H4 (cell line): ENCODE measurements at places on chromosomes 5 and 9.

DNA sequence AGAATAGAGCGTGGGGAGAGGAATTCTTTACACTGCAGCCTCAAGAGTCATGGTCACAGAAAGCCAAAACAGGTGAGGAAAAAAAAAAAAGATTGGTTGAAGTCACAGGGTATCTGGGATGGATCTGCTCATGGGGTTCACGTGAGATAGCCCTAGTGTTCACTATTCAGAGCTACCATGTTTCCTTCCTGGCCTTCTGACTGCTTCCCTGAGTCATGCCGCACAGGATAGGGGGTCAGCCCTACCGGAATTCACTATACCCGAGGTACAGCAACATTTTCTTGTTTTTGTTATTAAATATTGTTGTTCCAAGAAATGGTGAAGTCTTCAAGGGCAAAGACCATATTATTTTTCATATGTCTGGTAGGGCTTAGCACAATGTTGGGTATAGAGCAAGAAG, 21.5 kb upstream of the MAN2A1 start:
- no peak for DNase-seq

DNA sequence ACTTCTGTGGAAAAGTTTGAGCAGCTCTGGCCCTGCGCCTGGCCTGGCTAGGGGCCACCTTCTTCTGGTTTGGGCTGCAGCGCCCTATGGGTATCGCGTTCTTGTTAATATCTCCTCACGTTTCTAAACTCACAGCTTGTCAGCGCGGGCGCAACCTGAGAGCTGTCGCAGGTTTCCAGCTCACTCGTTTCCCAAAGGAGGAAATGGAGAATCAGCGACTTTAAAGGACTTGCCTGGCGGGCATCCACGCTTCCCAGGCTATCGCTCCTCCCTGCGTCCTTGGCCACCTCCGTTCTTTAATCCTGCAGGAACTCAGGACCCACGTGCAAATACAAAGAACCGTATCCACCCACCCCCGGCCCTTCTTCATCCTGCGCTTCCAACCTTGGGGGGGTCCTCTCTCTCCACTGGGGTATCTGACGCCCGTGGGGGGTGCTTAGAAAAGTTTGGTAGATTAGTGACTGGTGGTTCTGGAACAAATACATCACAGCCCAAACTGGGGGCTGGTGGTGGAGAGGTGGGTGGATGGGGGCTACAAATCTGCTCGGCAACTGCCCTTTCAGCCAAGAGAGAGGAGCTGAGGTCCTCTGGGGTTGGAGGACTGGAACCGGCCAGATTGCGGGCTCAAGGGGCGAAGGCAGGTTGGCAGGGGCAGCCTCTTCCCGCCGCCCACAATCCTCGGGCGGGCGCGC, 578 bp upstream of the PSAT1 start:
- peak; percentile 57 for DNase-seq

DNA sequence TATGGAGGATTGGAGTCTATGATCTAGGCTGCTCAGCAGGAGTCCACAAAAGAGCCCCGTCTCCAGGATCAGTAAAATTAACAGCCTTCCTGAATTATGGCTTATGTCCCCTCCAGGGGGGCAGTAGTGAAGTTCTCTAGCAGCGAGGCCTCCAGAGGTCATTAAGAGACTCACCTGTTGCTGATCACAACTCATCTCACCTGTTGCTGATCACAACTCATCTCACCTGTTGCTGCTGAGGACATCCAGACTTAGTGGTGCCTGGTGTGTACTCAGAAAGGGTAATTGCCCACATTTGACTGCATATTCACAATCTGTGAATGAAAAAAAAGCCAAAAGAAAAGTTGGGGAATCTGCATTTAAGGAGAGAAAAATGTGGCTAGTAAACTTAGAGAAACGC, 129.5 kb downstream of the SMARCA2 start:
- DNase-seq, result no peak

DNA sequence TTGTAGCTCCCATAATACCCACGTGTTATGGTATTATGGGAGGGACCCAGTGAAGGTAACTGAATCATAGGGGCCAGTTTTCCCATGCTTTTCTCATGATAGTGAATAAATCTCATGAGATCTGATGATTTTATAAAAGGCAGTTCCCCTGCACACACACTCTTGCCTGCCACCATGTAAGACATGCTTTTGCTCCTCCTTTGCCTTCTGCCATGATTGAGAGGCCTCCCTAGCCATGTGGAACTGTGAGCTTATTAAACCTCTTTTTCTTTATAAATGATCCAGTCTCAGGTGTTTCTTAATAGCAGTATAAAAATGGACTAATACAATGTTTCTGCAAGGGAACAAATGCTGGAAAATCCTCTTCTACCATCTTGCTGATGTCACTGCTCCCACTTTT, 10.1 kb upstream of the HSDL2 start:
- DNase-seq, result no peak

DNA sequence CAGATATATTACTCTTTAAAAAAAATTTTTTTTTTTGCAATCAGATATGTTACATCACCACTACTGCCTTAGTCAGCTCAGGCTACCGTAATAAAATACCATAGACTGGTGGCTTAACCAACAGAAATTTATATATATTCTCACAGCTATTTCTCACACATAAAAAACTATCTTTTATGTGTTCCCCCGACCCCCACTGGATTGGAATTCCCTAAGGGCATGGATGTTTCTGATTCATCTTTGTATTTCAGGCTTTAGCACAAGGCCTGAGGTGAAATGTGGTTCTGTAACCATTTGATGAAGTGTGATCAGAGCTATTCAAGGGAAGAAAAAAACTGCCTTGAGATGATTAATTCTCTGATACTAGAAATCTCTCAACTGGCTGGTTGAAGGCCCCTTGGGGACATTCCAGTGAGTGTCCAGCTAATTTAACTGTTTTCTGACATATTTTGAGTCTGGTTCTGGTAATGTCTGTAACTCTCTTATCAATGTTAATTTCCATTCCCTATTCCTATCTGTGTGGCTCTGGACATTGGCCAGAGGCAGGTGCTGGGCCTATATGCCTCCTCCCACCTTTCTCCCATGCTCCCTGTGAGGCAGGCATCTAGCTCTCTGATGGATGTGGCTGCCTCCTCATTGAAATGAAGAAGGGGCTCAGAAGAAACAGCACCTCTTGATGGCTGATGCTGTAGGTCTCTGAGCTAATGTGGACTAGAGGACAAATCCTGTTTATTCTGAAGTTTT, 2.5 kb downstream of the CD14 start:
- DNase-seq, result no peak

DNA sequence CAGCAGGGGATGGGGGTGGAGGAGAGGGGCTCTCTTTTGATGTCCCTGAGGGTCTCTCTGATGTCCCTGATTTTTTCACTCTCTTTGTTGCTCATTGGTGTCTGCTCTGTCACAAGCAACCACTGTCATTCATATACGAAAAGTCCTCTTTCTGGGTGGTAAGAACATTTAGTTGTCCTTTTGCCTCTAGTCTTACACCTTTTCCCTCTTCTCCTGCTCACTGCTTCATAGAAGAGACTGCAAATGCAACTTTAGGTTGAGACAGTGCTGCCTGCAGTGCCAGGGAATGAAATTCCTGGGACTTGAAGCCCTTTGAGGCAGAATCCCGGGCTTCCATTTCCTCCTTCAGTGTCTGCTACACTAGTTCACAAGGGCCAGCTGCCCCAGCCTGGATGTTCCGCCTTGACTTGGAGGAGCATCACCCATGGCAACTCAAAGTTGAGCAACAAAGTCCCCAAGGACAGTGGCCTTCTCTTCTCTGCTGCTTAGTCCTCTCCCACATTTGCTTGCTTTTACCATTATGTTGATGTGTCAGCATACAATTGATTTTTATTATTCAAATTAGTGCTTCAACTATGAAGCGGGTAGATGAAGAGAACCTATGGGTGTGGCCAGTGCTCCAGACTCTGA, 94.7 kb upstream of the RUSC2 start:
- DNase-seq, result no peak

- no peak for DNase-seq
Measured at GRCh38 chr9:78196258-78196657, 39.6 kb upstream of the CEP78 start.

DNA sequence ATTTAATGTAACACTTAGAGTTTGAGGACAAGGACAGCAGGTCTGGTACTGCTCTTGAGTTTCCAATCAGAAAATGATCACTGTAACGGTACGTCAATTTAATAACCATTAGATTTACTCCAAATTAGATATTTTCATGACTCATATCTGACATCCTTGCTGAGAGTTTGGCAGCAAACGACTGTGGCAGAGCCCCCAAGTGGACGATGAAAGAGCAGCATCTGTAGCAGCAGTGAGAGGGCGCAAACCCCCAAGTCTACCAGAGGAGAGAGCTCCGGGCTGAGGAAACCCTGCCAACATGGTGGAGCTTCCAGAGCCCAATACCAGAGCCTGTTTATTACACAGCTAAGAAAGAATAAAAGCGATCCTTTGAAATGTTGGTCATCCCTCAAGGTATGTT, 73.2 kb upstream of the EPB41L4A start:
- peak; percentile 86 for DNase-seq

DNA sequence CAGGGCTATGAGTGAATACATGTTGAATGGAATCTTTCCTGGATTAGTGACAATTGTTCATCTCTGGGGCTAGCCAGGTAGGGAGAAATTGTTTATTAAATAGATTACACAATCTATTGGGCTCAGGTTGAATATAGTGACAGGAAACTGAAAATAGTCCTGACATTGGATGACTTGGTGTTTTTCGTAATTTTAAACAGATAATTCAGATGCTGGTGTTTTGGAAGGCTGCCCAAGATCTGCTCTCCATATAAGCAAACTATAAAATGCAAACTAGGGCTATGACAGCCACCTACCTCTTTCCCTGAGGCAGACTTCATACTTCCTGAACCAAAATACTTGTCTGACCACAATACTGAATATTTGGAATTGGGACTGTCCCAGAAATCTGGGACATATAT, 99.1 kb downstream of the ENC1 start:
- DNase-seq, result peak; percentile 54

DNA sequence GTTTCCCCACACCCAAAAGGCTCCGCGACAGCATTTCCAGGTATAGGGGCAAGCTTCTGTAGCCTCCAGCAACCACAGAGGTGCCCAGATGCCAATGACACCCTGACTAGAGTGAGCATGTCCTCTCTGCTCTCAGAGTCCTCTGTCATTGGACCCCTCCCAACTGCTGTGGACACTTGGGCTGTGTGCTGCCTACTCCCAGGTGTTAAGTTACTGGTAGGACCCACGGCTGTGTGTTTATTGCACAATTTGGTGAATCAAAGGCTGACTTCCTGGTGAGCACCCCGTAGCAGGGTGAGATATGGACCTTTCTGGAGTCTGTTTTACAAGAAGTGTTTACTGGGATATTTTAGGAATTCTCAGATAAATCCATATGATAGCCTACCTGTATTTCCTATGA, 36.0 kb downstream of the SH3GL2 start:
- peak; percentile 51 for DNase-seq

- peak; percentile 5 for DNase-seq
Measured at GRCh38 chr9:3809724-3810123, 283.9 kb upstream of the RFX3 start.

GRCh38 chr5:148801682-148802276, 24.6 kb upstream of the ADRB2 start:
- no peak for DNase-seq

- DNase-seq, result no peak
Measured at GRCh38 chr9:17580119-17580518, 1.3 kb downstream of the SH3GL2 start.

DNA sequence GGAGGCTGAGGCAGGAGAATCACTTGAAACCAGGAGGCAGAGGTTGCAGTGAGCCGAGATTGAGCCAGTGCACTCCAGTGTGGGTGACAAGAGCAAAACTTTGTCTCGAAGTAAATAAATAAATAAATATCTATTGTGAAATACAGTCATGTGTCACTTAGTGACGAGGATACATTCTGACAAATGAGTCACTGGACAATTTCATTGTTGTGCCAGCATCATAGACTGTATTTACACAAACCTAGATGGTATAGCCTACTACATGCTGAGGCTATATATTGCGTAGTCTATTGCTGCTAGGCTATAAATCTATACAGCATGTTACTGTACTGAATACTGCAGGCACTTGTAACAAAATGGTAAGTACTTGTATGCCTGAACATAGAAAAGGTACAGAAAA, 61.1 kb upstream of the CCL21 start:
- DNase-seq, result peak; percentile 25

- DNase-seq, result no peak
Measured at GRCh38 chr9:4422495-4422894, 67.8 kb upstream of the SLC1A1 start.

- no peak for DNase-seq
Measured at GRCh38 chr9:105693435-105694189, 729 bp upstream of the TMEM38B start.

DNA sequence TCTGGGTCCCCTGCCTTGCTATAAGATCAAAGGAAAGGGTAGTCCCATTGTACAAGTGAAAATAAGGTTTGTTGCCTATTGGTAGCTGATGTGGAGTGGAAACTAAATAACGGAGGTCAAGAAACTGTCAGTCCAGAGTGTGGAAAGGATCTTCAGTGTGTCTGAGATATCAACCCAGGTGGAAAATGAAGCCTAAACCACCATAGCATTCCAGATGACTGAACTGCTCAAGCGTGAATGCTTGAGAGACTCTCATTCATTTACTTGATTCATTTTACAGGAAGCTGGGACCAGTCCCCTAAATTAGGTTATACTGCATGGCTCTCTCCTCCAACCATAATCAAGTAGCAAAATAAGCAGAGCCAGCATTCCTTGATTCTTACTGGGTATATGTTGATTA, 116.0 kb upstream of the SLC28A3 start:
- no peak for DNase-seq

DNA sequence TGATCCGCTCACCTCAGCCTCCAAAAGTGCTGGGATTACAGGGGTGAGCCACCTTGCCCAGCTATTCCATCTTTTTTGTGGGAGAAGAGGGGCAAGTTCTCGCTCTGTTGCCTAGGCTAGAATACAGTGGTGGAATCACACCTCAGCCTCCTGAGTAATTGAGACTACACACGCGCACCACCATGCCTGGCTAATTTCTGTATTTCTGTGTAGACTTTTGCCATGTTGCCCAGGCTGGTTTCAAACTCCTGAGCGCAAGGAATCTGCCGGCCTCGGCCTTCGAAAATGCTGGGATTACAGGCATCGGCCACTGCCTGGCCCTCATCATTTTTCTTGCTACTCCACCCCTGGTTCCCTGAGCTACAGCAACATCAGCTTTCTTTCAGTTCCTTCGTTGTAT, 2.8 kb upstream of the NOL6 start:
- no peak for DNase-seq

DNA sequence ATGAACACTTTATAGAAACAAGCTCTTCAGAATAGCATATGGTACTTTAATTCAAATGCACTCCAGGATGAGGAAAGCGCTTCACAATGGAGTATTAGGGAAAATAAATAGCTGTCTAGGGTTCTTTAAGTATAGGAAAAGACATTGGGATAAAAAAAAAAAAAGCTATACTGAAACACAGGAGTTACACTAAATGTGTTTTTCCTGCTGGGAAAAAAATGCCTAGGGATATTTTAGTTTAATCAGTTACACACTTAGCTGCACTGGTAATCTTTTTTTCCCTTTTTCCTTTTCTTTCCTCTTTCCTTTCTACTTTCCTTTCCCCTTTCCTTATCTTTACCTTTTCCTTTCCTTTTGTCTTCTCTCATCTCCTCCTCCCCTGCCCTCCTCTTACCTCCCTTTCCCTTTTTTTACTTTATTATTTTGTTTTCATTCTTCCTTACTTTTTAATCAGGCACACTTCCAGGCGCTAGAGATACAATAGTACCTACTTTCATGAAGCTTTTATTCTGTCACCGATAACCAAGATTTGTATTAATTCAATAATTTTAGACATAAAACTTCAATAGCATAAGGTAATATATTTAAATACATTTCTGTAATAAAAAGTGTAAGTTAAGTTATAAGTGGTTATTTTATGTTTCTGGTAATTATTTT, 758.7 kb downstream of the CDH18 start:
- no peak for DNase-seq

- DNase-seq, result peak; percentile 20
Measured at GRCh38 chr5:142671801-142672200, 14.1 kb downstream of the FGF1 start.
